Inflammatory macrophage treated with lipopolysaccharide for 4 hours (primary cell): ENCODE measurements at places on chromosomes 4 and X.

GRCh38 chr4:121977251-121978171 is 25.7 kb upstream of the TRPC3 start:
- no peak for DNase-seq

DNA sequence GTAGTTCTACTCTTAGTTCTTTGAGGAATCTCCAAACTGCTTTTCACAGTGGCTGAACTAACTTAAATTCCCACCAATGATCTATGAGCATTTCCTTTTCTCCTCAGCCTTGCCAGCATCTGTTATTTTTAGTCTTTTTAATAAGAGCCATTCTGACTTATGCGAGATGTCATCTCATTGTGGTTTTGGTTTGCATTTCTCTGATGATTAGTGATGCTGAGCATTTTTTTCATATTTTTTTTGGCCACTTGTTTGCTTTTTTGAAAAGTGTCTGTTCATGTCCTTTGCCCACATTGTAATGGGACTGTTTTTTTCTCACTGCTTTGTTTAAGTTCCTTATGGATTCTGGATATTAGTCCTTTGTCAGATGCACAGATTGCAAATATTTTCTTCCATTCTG is 21.5 kb upstream of the PHKA1 start:
- DNase-seq: no peak

- no peak for DNase-seq
Measured at GRCh38 chr4:38869511-38869910, 1.9 kb downstream of the FAM114A1 start.

DNA sequence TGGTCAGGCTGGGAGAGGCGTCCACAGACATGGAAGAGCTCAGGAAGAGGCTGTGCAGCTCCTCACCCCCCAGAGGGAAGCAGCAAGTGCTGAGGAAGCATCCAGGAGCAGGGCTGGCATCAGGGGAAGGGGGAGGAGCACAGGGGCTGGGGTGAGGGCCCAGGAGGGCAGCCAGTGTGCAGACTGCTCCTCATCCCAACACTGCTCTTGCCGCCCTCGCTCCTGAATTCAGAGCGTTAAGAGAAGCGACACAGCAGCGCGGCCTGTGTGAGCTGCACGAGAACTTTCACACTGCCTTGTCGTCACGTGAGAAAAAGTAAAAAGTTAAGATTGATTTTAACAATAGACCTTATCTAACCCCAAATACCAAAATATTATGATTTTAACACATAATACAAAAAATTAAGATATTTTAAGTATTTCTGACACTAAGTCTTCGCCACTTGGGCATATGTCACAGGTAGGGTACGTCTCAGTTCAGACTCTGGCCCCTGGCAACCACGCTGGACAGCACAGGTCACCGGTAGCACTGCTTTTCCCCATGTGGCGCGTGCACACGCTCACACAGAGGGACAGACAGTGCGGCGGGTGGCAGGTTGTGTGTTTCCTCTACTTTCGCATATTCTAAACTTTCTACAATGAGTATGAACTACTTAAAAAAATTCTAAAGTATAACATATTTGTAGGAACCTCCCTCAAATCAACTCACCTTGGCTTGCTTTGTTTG is 19.7 kb downstream of the NOP14 start:
- DNase-seq: no peak

DNA sequence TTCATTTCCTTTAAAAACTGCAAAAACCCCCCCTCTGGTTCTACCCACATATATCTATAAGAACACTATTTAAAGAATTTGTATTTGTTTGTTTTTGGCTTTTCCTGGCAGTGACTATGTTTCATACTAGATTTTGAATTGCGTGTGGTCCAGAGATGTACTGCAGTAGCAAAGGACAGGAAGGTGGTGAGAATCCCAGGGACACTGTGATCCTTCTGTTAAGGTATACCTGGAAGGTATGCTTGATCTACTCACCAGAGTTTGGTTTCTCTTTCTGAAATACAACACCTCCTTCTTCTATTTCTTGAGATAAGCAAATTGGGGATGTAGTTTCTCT is 129.6 kb upstream of the RASGEF1B start:
- no peak for DNase-seq

GRCh38 chrX:39196192-39197102 is 395.2 kb downstream of the MID1IP1 start:
- peak; percentile 46 for DNase-seq

DNA sequence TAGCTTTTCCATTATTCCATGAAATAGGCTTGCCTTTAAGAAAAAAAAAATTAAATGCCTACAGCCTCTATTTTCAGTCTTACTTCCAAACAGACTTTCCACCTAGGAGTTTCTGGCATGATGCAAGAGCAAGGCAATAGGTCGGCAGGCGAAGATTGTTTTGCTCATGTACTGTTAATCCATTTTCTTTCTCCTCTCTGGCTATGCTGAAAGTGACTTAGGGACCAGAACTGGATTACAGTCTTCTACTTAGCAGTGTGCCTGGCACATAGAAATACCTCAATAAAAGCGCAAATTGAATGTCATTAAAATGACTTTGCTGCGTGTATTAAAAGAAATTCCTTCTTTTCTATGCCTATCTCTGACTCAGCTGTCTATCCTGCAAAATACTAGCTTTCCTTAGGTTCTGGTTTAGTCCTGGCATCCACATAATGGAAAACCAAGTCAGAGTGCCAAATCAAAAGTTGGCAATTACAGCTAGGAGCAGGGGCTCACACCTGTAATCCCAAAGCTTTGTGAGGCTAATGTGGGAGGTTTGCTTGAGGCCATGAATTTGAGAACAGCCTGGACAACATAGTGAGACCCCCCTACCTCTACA is 51.9 kb downstream of the CC2D2A start:
- DNase-seq: no peak

- no peak for DNase-seq
Measured at GRCh38 chr4:42708625-42709024, 51.7 kb upstream of the ATP8A1 start.

GRCh38 chr4:20248155-20248558 is 3.5 kb upstream of the SLIT2 start:
- peak; percentile 46 for DNase-seq

DNA sequence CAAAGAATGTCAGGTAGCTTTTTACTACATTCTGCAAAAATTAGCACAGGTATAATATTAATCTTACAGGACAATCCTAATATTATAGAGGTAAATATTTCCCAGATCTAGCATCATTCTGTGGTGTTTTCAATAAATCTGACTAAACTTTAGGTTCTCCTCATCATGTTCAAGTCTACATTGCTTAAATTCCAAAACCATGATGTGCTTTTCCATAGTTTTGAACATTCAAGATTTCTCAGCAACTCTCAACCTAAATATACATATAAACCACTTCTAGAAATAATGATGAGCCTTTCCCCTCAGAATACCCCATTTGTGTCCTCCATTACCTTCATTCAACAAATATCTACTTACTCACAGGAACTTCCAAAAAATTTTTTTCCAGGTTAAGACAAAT is 23.1 kb downstream of the EIF4E start:
- DNase-seq: no peak

- no peak for DNase-seq
Measured at GRCh38 chrX:68934922-68935321, 106.1 kb downstream of the EFNB1 start.
